Activated CD4-positive, CD25-positive, alpha-beta regulatory T cell treated with anti-CD3 and anti-CD28 coated beads, Interleukin-2, amount 50 U/mL, for 16 hours (primary cell): ENCODE measurements at places on chromosomes 7 and 10.

DNA sequence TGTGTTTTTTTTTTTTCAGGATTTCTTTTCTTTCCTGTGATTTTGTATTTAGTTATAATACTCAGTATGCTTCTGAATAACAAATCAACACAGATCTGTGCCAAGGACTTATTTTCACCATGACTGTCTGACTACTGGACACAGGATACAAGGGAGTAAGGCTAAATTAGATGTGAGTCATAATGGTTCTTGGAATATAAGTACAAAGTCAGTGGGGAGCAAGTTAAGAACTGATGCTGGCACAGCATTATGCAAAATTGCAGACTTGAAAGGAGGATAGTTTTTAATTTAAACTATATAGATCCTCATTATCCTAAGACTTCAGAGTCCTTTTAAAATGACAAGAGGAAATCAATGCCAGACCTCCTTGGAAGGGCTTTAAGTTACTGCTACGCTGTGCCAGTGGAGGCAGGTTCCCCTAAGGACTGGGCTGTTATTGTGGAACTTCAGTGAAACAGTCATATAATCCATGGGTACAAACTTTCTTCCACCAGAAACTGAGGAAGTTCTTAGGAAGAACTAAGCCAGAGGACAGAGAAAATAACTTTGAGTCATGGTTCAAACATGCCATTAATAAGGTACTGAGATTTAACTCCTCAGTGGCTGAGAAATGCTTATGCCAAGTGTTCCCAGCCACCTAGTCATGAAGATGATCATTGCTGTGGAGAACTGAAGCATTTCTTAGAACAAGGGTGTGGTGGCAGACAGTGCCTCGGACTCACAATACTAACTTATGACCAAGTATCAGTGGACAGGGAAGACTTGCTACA is 531.2 kb downstream of the HTR7 start:
- no peak for DNase-seq

DNA sequence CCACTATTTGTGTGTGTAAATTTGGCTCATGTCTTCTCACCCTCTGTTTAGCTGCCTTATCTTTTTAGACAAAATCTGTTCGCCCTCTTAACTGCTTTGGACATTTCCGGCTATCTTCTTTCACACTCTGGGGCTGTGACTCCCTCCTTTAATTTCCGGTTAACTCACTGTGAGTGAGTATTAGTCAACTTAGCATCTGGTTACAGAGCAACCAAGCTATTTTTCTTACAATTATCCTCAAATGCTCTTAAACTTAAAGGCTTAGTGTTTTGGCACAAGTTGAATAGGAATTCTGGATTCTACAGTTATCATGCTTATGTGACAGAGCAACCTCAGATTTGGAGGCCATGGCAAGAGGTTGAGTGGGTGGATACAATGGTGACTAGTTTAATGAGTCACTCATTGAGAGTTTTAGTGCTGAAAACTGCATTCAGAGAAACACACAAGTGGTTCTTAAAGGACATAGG is 177.6 kb upstream of the SEMA3A start:
- DNase-seq: no peak

- no peak for DNase-seq
Observed at GRCh38 chr7:156985101-156985992, 25.1 kb downstream of the MNX1 start.

- no peak for DNase-seq
Observed at GRCh38 chr7:471866-472639, 47.6 kb downstream of the PDGFA start.

DNA sequence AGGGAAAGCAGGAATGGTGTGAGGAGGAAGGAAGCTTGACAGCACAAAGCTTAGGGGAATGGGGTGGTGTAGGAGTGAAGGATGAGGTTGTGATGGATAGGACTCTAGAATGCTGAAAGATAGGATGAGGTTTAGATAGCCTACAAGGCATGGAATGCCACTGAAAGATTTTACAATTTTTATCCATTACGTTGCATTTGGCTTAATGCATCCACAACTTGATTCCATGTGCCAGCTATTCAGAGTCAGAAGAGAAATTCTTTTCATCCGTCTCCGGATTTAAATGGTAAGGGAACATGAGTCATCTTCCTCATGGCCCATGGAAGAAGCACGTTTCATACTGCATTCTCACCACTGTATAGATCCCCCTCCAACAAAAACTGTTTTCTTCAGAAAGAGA is 212.4 kb upstream of the BMPER start:
- no peak for DNase-seq
